ENCODE measurements at places on chromosomes 7 and 10.

GRCh38 chr7:17713584-17713983 is 226.7 kb downstream of the SNX13 start:
- DNase-seq: no peak

DNA sequence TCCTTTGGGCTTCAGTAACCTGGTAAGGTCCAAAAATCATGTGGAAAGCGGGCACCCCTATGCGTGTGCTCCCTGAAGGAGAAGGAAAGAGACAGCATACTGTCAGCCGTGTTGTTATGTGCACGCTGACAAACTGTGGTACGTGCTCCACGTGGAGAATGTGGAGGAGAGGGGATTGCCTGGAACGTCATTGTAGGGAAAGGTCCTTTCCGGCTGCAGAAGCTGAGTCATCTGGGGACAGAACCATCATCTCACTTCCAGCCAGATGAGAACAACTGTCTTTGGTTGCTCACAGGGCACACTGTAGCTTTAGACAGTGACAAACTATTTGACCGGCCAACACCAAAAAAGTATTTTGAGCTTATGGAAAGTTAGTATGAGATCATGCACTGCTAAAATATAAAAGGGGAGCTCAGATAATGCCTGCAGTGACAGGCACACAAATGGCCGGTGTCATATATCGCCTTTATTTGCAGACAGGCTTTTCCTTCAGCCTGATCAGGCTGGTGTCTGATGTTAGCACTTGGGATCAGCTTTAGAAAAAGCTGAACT is 38.8 kb upstream of the GRB10 start:
- no peak for DNase-seq

DNA sequence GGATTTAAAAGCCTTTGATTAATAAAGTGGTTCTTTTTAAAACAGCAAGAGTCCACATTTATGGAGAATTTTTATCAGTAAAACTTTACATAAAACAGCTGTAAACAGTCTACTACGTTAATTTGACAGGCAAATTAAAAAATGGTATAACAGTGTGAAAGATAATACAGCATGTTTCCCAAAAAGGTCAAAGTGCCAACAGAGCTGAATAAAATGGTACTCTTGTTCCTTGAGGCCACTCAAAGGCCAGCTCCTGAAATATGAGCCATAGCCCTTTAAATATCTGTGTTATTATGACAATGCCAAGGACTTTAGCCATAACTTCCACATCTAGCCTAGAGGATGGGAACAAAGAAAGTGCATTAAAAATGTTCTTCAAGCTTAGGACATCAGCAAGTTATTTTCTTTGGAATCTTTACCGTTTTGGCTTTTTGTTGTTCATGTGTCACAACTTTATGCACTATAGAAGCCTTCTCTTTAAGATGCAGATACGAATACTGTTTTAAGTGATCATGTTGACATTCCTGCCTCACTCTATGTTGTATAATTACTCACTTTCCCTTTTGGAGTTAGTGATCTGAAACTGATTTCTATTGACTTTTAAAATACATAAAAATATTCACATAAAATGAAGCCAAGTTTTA is 165.6 kb downstream of the RNLS start:
- no peak for DNase-seq

DNA sequence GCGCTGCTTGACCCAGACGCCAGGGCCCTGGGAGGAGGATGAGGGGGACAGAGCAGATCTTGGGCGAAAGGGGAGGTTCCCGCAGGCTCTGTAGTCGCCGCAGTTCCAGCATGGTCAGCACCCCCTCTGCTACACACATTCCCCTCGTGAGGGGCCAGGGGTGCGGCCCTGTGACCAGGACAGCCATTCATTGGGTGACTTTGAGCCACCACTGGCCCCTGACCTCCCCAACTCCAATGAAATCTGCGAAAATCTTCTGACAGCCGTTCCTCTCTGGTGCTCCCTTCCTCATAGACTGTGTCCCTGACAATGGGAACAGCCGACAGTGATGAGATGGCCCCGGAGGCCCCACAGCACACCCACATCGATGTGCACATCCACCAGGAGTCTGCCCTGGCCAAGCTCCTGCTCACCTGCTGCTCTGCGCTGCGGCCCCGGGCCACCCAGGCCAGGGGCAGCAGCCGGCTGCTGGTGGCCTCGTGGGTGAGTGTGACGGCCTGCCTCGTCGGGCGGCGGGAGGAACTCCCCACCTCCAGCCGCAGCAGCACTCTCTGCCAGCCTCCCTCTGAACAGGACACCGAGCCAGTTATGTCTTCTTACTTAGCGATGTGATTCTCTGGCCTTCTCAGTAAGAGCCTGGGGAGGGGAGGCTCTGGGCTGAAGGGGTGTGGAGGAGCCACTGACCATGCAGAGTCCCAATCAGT is 825 bp downstream of the TMEM176A start:
- no peak for DNase-seq

DNA sequence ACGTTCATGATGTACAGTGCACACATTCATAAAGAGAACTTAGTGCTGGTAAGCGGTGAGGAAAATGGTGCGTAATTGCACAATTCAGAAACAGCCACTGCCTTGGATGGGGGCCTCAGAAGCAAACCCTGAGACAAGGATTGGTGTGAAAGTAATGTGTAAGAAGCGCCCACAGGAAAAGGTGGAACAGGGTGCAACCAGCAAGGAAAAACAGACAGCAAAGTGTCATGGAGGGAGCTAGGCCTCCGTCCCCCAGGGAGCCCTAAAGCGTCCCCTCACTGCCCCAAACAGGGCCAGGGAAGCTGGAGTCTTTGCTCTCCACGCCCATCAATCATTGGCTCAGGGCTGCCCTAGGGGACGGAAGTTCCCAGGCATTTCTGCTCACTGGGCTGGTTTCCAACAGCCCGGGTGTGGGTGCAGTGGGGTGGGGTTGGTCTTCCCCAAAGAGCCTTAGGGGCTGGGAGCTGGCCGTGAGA is 9.6 kb upstream of the C10orf105 start:
- no peak for DNase-seq

- DNase-seq: no peak
These were observed 734 bp downstream of the ABCB4 start for GRCh38 chr7:87474533-87475358.

- DNase-seq: no peak
These were observed 38.8 kb downstream of the RPS24 start for GRCh38 chr10:78072504-78072903.

DNA sequence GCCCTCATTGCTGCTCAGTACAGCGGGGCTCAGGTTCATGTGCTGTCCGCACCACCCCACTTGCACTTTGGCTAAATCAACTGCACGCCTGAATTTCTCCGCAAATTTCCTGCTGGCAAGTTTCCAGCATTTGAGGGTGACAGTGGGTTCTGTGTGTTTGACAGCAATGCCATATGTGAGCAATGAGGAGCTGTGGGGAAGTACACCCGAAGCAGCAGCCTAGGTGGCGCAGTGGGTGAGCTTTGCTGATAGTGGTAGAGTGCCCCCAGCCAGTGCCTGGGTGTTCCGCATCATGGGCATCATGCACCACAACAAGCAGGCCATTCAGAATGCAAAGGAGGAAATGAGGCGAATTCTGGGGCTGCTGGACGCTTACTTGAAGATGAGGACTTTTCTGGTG is 103.9 kb upstream of the POT1 start:
- no peak for DNase-seq

GRCh38 chr10:95133997-95134396 is 60.0 kb upstream of the ACSM6 start:
- DNase-seq: no peak

GRCh38 chr7:150432915-150433892 is 17.2 kb upstream of the GIMAP8 start:
- DNase-seq: no peak

DNA sequence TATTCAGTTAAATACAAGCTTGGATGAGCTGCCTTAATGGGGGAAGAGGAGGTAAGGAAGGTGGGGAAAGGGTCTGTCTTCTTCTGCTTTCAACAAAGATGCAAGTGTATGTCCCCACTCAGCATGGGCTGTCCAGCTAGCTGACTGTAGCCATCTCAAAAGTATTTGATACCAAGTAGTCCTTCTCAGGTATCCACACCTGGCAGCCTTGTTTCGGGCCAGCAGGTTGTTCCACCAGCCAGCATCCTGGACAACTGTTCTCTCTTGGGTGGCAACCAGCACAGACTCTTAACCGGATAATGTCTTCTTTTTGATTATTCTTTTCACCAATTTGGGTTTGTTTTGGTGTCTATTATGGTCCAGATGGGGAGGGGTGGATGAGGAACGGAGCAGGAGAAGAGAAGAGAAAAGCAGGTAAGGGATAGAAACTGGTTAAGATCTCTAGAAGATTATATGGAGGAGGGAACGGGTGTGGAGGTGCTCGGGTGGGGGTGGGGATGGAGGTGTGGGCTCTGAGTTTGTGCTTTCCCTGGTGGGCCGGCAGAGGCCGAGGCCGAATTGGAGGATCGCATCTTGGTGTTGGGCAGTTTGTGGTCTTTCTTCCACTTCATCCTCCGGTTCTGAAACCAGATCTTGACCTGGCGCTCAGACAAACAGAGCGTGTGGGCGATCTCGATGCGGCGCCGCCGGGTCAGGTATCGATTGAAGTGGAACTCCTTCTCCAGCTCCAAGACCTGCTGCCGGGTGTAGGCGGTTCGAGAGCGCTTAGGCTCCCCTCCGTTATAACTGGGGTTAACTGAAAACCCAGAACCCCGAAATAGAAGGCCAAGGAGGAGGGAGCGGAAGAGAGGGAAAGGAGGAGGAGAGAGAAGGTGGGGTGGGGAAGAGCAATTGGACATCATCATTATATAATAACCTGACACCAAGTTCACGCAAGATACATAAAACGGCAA is 1.5 kb downstream of the HOXA4 start:
- DNase-seq: no peak

GRCh38 chr7:136006208-136006607 is 29.0 kb upstream of the MTPN start:
- DNase-seq: no peak

DNA sequence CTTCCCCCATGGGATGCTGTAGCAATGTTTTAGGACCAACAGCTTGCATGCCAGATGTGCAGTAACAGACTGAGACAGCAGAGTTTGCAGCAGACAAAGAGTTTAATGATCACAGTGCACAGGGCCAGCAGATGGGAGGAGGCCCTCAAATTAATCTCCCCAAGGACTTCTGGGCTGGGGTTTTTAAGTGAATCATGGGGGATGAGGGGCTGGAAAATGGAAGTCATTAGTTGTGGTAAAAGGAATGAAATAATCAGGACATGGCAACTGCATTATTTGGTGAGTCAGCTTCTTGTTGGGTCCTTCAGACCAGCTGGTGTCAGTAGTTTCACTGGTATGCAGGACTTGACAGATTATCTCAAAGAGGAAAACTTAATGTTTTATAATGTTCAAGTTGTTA is 12.6 kb upstream of the NRBF2 start:
- no peak for DNase-seq

DNA sequence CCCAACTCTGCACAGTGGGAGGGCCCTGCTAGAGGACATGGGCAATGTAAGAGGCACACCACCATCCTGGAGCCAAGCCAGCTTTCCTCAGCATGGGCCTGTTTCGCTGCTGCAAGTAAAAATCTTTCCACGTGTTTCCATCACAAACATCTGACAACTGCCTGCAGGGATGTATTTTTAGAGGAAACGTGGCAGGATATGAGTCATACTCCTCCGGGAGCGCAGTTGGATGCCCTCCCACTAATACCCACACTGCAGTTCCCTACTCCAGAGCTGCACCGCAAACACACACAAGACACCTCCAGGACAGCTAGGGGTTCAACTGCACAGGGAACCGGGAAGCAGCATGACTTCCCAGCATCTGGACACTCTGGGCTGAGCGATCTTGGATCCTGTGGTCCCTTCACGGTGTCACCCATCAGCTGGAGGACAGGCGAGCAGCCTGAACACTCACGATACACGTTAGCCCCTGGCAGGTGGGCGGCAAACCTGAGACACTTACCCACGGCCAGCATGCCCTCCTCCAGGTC is 26.1 kb downstream of the PLAC9 start:
- DNase-seq: no peak

GRCh38 chr10:99765672-99766301 is 16.7 kb upstream of the ABCC2 start:
- DNase-seq: peak; percentile 11
